ENCODE measurements at places on chromosomes 1 and 21.

- no peak for DNase-seq
These were observed 24.5 kb upstream of the CCN1 start for GRCh38 chr1:85555867-85556573.

GRCh38 chr1:14011132-14011531, 311.1 kb downstream of the PRDM2 start:
- no peak for DNase-seq

- DNase-seq, result no peak
These were observed 3.7 kb upstream of the USP48 start for GRCh38 chr1:21786640-21787039.

DNA sequence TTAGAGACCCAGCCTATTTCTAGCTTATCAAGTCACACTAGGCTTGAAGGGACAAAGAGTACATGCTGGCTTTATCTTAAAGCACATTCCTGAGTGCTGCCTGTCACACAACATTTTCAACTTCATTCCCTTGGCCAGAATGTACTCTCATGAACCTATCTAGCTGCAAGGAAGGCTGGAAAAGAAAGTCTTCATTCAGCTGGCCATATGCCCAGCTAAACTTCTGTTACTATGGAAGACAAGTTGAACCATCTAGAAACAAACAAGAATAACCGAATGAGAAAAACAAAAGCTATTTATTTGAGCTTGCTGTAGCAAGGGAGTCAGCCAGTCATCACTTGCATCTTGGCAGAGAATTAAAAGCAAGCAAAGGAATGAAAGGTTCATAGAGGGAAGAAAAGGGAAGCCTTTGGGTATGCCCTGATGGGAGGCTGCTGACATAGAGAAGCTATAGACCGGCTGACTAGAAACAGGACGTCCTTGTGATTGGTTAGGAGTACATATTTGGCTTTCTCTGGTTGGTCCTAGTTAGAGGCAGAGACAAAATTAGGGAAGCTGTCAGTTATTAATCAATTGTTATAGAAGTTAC, 108.4 kb downstream of the NEK7 start:
- DNase-seq, result no peak

DNA sequence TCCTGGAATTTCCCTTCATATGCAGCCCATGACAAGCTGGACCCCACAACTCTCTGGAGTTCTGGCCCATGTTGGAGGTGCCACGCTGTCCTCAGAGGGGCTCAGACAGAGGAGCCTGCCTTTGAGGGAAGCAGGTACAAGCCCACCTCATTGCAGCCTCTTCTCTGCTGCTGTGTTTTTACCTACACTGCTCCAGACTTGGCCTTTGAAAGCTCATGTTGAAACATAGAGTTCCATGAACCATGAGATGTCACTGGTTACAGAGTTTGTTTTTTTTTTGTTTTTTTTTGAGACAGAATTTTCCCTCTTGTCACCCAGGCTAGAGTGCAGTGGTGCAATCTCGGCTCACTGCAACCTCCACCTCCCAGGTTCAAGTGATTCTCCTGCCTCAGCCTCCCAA, 22.1 kb upstream of the ZBTB21 start:
- no peak for DNase-seq

DNA sequence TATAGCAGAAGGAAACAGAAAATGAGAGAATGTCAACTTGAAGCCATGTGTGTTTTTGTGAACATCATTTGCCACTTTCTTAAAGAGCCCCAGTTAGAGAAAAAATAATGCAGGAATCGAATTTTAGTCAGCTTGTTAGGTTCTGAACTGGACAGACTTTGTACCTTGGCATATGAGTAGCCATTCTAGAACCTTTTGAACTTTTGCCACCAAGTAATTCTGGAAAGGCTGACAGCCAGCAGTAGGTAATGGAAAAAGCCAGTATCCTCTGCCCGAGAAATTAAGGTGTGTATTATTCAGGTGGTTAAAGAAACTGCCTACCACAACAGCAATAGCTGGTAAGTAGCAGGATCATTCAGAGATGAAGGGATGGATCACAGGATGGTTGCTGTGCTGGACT, 20.7 kb downstream of the LRRC8D start:
- DNase-seq, result no peak

DNA sequence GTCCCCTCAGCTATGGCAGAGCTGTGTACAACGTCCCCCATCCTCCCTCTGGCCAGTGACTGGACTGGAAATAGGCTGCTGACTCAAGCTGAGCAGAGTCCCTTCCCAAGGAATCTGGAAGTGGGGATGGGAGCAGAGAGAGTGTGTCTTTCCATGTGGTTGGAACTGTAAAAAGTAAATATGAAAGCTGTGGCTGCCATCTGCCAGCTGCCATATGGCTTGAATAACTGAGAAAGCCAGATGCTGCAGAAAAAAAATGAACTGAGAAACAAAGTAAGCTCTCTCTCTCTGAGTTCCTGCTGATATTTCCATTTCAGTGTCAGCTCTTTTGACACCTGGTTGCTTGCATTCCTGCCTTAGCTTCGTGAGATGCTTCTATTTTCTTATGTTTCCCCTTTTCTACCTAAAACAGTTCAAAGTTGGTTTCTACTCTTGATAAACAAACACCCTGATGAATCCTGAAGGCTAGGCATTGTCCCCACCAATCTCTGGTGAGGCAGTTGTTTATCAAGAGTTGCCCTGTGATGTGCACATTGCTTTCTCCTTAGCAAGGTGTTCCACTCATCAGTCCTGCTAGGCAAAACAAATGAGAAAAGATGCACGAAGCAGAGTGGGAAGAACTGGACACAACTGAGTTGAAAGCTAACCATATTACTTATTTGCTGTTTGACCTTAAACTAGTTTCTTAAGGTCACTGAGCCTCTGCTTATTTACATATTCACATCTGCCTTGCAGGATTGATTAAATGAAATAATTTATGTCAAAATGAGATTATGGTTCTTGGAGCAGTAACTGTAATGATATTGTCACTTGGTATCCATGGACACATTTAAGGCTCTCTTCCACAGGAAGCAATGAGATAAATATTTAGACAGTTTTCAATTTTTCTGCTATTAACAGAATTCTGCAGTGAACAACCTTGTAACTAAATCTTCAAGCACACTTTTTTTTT, 16.6 kb upstream of the DR1 start:
- no peak for DNase-seq

DNA sequence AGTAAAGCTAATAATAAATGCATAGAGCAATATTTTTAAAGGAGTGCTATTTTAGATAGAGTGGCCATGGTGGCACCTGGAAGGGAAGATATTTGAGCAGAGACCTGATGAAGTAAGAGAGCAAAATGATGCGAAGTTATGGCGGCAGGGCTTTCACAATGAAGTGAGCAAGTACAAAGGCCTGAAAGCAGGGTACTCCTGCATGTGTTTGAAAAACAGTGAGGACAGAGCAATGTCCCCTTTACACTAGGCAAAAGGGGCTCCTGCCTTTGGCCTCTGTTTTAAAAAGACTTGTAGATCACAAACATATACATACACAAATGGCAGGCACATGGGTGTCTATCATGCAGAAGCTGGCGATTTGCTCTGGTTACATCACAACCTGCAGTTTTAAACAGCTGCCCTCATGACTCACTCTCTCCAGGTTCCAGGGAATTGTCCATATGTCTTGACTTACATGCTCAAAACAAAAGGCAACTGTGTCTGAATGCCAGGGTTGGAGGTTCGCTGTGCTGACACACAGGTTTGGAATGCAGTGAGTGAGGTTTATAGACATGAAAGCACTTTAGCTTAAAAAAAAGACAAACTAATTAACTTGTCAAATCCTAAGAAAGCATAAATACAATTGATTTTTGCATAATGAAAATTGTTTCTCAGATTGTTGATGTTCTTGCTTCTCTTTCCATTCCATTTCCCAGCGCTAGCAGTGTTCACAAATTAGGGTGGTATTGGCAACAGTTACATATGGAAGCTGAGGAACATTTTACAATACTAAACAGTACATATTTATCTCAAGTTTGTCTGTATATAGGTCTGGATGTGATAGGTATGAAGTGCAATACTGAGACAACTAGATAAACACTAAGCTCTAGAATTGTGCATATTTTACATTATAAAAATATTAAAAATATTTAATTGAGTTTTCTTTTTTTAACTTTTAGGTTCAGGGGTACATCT, 313.9 kb downstream of the BARHL2 start:
- no peak for DNase-seq

GRCh38 chr1:98733782-98734112, 72.2 kb downstream of the SNX7 start:
- DNase-seq, result no peak

- no peak for DNase-seq
These were observed 206.6 kb downstream of the URB2 start for GRCh38 chr1:229832695-229833094.

GRCh38 chr1:198680174-198680875, 41.5 kb downstream of the PTPRC start:
- no peak for DNase-seq

- no peak for DNase-seq
These were observed 2.9 kb downstream of the UBAP2L start for GRCh38 chr1:154223621-154224020.

DNA sequence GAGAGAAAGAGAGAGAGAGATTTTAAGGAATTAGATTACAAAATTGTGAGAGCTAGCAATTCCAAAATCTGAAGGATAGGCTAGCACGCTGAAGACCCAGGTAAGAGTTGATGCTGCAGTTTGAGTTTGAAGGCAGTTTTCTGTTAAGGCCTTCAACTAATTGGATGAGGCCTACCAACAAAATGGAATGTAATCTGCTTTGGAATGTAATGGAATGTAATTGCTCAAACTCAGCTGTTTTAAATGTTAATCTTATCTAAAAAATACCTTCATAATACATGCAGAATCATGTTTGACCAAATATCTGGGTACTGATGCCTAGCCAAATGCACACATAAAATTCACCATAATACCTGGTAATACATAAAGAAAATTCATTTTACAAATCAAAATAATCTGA, 976.1 kb downstream of the LTN1 start:
- DNase-seq, result no peak

- DNase-seq, result no peak
These were observed 24.2 kb downstream of the RSPH1 start for GRCh38 chr21:42471716-42472330.

DNA sequence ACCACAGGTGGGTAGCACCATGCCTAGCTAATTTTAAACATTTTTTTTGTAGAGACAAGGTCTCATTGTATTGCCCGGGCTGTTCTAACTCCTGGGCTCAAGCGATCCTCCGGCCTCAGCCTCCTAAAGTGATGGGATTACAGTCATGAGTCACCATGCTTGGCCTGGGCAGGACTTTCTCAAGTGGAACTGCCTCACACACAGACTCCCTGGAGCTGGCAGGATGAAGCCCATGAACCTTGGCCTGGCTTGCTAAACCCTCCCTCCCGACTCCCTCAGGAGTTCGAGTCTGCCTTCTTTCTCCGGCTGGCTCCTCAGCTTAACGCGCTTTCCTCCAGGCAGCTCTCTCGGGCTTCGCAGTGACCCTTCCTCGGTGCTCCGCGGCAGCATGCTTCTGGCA, 7.7 kb upstream of the ECE1 start:
- DNase-seq, result no peak

DNA sequence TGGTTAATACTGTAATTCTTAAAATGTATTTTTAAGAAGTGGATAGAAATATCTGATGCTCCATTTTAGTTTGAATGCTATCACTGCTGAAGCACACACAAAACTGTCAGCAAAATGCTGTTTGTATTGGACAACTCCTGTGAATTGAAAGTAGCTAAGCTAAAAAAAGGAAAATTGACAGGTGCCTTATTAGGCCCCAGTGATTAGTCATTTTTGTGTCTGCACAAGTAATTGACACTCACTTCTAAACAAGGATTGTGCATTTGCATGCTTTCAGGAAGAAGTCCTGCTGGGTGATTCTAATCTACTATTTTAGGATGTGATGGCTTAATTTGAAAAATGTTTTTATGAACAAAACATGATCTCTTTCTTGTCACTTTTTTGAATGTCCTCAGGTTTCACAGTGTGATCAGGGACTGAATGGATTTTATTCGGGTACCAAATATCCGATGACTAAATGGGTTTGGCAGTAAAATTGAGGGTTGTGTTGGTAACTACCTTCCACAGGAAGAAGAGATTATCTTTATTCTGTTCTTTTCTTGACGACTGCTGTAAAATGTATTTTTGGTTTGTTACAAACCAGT, 13.0 kb upstream of the MAP3K7CL start:
- DNase-seq, result no peak

GRCh38 chr1:238340989-238341388, 450.3 kb upstream of the ZP4 start:
- no peak for DNase-seq

DNA sequence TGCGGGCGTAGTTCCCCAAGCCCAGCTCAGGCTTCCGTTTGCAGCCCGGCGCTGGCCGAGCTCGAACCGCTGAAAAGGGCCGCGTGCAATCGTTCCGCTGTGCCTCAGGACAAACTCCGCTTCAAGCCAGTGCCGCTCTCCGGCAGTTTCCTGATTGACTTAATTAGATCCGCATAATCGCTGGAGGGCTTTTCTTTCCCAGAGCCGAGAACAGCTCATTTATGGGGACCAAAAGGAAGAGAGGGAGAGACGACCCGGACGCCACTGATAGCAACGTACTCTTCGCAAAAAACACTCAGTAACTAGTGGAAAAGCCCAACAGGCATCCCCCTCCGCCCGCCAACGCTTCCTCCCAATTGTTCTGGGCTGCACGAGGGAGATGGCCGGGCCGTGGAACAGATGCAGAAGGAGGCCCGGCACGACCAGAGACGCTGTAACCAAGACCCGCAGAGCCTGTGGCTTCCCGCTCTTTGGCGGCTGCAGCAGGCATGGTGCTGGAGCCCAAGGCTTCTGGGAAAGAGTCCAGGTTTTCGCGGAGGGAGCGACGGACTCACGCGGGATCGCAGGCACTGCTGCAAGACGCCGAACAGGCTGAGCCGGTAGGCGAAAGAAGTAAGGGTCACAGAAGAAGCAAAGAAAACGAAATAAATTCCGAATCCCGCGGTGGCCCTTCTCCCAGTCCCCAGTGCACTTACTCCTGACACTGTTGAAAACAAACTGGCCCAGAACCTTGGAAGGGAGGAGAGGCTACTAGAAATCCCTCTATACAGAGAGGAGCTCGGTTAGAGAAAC, 3.6 kb upstream of the FOXD2 start:
- DNase-seq, result no peak

DNA sequence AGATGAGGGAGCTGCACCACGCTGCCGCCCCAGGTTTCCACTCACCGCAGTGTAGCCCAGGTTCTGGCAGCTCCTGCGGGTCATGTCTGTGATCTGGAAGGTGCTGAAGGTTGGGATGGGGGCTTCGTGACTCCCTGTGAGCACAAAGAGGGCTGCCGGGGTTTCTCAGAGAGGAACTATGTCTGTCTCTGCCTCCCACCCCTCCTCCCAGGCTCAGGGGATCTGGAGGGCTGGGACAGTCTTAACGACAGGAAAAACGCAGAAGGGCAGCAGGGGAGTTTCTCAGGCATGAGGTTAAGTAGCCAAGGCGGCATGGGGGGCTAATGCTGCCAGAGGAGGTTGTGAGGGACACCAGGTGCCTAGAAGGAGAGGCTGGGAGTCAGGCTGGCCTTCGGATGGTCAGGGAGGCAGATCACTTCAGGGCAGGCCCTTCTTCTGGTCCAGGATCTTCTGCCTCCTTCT, 656 bp downstream of the SH2D2A start:
- DNase-seq, result no peak
